Activated T-helper 2 cell treated with anti-CD3 and anti-CD28 coated beads, Interferon-gamma antibody, Interleukin-2, Interleukin-4, amounts not matched to agents 10 μg/mL and 5 μg/mL and 100 μg/mL, durations not matched to agents 14 hours and 24 hours and 36 hours (primary cell): ENCODE measurements at places on chromosomes 2 and 18.

GRCh38 chr2:202822411-202822810 lies 49.2 kb downstream of the ICA1L start:
- H3K36me3 ChIP-seq: no peaks in the 10 kb centered on the region
- no peaks in the 10 kb centered on the region for H3K4me1 ChIP-seq
- DNase-seq: no peak
- no peaks in the 10 kb centered on the region for H3K27me3 ChIP-seq
- no peak overlapping the region for H3K27ac ChIP-seq
- no peak overlapping the region for H3K4me3 ChIP-seq

- no peak overlapping the region for H3K27ac ChIP-seq
- no peaks in the 10 kb centered on the region for H3K36me3 ChIP-seq
- no peak for DNase-seq
- no peak overlapping the region for H3K4me3 ChIP-seq
- H3K4me1 ChIP-seq: peaks cover 9% of the 10 kb centered on the region
- no peaks in the 10 kb centered on the region for H3K27me3 ChIP-seq
Measured at GRCh38 chr2:235048549-235048948, 96.7 kb downstream of the SH3BP4 start.

- H3K36me3 ChIP-seq: peaks cover 2% of the 10 kb centered on the region
- no peak for DNase-seq
- H3K27ac ChIP-seq: no peak overlapping the region
- H3K4me1 ChIP-seq: peaks cover 12% of the 10 kb centered on the region
- H3K27me3 ChIP-seq: peaks cover 16% of the 10 kb centered on the region
Measured at GRCh38 chr2:224405841-224406370, 4.0 kb upstream of the FAM124B start.

- H3K27me3 ChIP-seq: no peaks in the 10 kb centered on the region
- H3K4me3 ChIP-seq: no peak overlapping the region
- H3K4me1 ChIP-seq: peaks cover 7% of the 10 kb centered on the region
- H3K27ac ChIP-seq: no peak overlapping the region
- no peaks in the 10 kb centered on the region for H3K36me3 ChIP-seq
Measured at GRCh38 chr2:96402591-96402990, 67.0 kb downstream of the NCAPH start.

GRCh38 chr18:33733376-33733775 lies 155.4 kb downstream of the ASXL3 start:
- H3K27ac ChIP-seq: no peak overlapping the region
- DNase-seq: no peak
- H3K36me3 ChIP-seq: no peaks in the 10 kb centered on the region
- H3K27me3 ChIP-seq: no peaks in the 10 kb centered on the region

GRCh38 chr2:201696151-201696659 lies 2.2 kb downstream of the MPP4 start:
- DNase-seq: no peak
- H3K36me3 ChIP-seq: no peaks in the 10 kb centered on the region
- H3K4me3 ChIP-seq: no peak overlapping the region
- peaks cover 6% of the 10 kb centered on the region for H3K4me1 ChIP-seq

GRCh38 chr2:52365946-52366345 lies 1334.0 kb upstream of the NRXN1 start:
- no peak overlapping the region for H3K27ac ChIP-seq
- no peaks in the 10 kb centered on the region for H3K4me1 ChIP-seq
- DNase-seq: no peak
- no peaks in the 10 kb centered on the region for H3K27me3 ChIP-seq
- H3K4me3 ChIP-seq: no peak overlapping the region
- H3K36me3 ChIP-seq: no peaks in the 10 kb centered on the region

DNA sequence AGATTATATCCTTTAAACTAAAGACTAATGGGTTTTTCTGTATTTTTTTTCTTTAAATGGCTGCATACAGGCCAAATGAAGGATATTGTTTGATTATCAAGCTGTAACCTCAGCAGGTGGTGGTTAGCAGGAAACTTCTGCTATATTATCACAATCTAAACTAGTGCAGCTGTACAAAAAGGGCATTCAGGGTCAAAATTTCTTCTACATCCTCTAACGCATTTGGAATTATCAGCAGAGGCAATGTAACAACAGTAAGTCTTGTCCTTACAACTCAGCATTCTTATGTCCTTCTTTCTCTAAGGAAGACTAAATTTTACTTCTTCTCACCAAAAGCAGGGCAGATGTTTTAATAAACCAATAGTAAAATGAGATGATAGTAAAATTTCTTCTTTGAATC lies 135.8 kb upstream of the FN1 start:
- no peak overlapping the region for H3K4me3 ChIP-seq
- no peak overlapping the region for H3K27ac ChIP-seq
- H3K36me3 ChIP-seq: no peaks in the 10 kb centered on the region
- no peak for DNase-seq
- peaks cover 6% of the 10 kb centered on the region for H3K27me3 ChIP-seq

- H3K4me3 ChIP-seq: no peak overlapping the region
- H3K36me3 ChIP-seq: no peaks in the 10 kb centered on the region
- H3K27ac ChIP-seq: no peak overlapping the region
- H3K27me3 ChIP-seq: peaks cover 18% of the 10 kb centered on the region
- H3K4me1 ChIP-seq: peaks cover 3% of the 10 kb centered on the region
Measured at GRCh38 chr2:181741756-181742155, 61.4 kb upstream of the NEUROD1 start.

GRCh38 chr2:24822049-24822706 lies 29.0 kb downstream of the CENPO start:
- H3K4me3 ChIP-seq: no peak overlapping the region
- peaks cover 89% of the 10 kb centered on the region for H3K36me3 ChIP-seq
- H3K27me3 ChIP-seq: no peaks in the 10 kb centered on the region
- peaks cover 23% of the 10 kb centered on the region for H3K4me1 ChIP-seq
- DNase-seq: no peak

GRCh38 chr2:88481691-88482336 lies 29.3 kb upstream of the FOXI3 start:
- no peak overlapping the region for H3K4me3 ChIP-seq
- no peaks in the 10 kb centered on the region for H3K36me3 ChIP-seq
- peaks cover 1% of the 10 kb centered on the region for H3K27me3 ChIP-seq
- no peak for DNase-seq

- H3K4me3 ChIP-seq: no peak overlapping the region
- peaks cover 6% of the 10 kb centered on the region for H3K4me1 ChIP-seq
- H3K27me3 ChIP-seq: no peaks in the 10 kb centered on the region
- DNase-seq: no peak
- H3K36me3 ChIP-seq: no peaks in the 10 kb centered on the region
Measured at GRCh38 chr2:133365117-133365516, 203.1 kb downstream of the NCKAP5 start.

DNA sequence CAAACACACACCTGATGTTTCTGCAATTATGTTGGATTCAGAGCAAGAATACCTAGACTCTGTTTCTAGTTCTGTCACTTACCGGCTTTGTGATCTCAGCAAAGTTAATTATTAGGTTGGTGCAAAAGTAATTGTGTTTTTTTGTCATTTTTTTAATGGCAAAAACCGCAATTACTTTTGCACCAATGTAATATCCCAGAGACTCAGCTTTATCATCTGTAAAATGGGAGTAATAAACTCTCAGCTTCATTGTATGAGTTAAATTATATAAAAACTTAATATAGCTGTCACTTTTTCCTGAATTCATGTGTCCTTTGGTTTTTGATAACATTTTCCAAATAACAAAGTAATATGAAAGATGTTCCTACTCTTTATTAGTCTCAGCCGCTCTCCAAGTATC lies 251.7 kb downstream of the TRIB2 start:
- DNase-seq: no peak
- H3K4me3 ChIP-seq: no peak overlapping the region
- no peak overlapping the region for H3K27ac ChIP-seq
- peaks cover 14% of the 10 kb centered on the region for H3K27me3 ChIP-seq

DNA sequence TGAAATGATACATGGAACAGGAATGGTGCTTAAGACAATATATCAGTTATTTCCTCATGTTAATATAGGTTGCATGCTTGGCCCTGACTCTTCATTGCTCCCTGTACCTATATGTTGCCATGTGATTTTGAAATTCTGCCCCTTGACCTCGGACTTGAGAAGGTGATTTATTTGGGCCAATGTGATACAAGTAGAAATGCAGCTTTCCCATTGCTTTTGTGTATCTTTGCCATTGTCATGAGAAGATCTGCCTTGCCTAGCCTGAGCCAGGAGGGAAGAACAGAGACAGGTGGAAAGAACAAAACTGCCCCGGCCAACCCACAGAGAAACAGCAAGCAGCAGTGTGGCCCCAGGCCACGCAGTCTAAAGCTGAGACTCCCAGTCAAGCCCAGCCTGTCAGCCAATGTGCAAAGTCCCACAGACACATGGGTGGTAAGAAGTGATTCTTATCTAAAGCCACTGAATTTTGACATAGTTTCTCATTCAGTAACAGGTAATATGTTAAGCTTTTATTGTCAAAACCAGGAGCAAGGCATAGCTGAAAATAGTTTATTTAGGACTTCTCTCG lies 245.7 kb upstream of the RND3 start:
- no peak for DNase-seq
- H3K4me3 ChIP-seq: no peak overlapping the region
- H3K4me1 ChIP-seq: no peaks in the 10 kb centered on the region
- H3K27ac ChIP-seq: no peak overlapping the region
- H3K27me3 ChIP-seq: no peaks in the 10 kb centered on the region

DNA sequence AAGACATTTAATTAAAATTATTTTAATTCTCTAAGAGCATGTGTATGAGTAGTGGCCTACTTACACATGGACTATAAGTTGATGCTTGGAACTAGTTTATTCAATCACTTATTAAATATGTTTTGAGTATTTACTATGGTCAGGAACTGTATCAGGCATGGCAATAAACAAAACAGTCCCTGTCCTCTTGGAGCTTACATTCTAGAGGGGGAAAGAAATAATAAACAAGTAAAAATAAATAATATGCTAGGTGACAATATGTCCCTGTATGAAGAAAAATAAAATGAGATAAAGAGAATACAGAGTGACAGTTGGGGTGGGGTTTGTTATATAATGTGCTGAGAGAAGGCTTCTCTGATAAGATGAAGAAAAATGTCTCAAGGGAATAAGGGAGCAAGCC lies 74.5 kb downstream of the MYO3B start:
- no peak for DNase-seq
- H3K4me3 ChIP-seq: no peak overlapping the region
- H3K4me1 ChIP-seq: no peaks in the 10 kb centered on the region
- no peaks in the 10 kb centered on the region for H3K36me3 ChIP-seq

- H3K27ac ChIP-seq: no peak overlapping the region
- no peak for DNase-seq
- H3K36me3 ChIP-seq: peaks cover 68% of the 10 kb centered on the region
- H3K4me3 ChIP-seq: no peak overlapping the region
Measured at GRCh38 chr2:28779001-28779400, 27.4 kb downstream of the PPP1CB start.

- H3K36me3 ChIP-seq: no peaks in the 10 kb centered on the region
- H3K4me1 ChIP-seq: no peaks in the 10 kb centered on the region
- H3K4me3 ChIP-seq: no peak overlapping the region
- no peaks in the 10 kb centered on the region for H3K27me3 ChIP-seq
- no peak overlapping the region for H3K27ac ChIP-seq
Measured at GRCh38 chr18:51751901-51752300, 554.4 kb upstream of the MEX3C start.

GRCh38 chr2:224562831-224563230 lies 22.3 kb downstream of the CUL3 start:
- H3K4me3 ChIP-seq: no peak overlapping the region
- DNase-seq: no peak
- H3K27me3 ChIP-seq: no peaks in the 10 kb centered on the region
- H3K27ac ChIP-seq: no peak overlapping the region
- peaks cover 34% of the 10 kb centered on the region for H3K36me3 ChIP-seq

DNA sequence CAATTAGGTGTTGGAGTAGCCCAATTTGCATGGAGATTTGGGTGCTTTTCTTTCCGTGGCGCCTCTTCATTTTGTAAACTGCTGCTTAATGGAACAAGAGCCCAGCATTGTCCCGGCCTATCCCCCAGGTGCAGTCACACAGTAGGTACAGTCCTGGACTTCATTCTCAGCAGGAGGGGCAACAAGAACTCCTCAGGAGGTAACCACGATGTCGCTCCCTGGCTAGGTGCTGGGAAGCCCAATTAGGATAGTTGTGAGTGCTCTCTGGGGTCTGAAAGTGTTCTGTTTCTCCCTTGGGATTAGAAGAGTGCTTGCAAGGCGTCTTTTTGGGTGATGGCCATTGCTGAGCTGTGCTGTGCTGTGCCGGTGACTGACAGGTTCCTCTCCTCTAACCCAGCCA lies 53.8 kb downstream of the CABLES1 start:
- H3K4me1 ChIP-seq: peaks cover 8% of the 10 kb centered on the region
- no peak overlapping the region for H3K4me3 ChIP-seq
- H3K27ac ChIP-seq: no peak overlapping the region
- no peak for DNase-seq

GRCh38 chr2:45643095-45643494 lies 8.4 kb upstream of the PRKCE start:
- DNase-seq: no peak
- peaks cover 15% of the 10 kb centered on the region for H3K4me1 ChIP-seq
- H3K27me3 ChIP-seq: peaks cover 41% of the 10 kb centered on the region
- H3K4me3 ChIP-seq: peak overlapping the region; percentile 67
- no peaks in the 10 kb centered on the region for H3K36me3 ChIP-seq

DNA sequence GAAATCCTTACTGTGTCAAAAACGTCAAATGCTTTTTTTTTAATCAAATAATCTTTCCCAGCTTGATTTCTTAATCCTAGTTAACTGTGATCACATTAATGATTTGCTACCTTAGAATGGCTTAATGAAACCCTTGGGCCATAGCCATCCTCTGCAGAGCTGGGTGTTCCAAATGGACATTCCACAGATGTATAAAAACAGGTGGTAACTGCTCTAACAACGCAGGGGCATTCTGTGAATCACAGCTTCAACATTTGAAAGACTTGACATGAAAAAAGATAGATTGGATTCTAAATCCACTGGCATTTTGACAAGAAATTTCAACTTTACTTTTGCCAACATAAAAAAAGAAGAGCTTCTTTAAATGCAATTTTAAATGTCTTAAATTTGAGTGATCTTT lies 69.8 kb upstream of the RASGRP3 start:
- no peak overlapping the region for H3K4me3 ChIP-seq
- no peaks in the 10 kb centered on the region for H3K4me1 ChIP-seq
- H3K36me3 ChIP-seq: no peaks in the 10 kb centered on the region

DNA sequence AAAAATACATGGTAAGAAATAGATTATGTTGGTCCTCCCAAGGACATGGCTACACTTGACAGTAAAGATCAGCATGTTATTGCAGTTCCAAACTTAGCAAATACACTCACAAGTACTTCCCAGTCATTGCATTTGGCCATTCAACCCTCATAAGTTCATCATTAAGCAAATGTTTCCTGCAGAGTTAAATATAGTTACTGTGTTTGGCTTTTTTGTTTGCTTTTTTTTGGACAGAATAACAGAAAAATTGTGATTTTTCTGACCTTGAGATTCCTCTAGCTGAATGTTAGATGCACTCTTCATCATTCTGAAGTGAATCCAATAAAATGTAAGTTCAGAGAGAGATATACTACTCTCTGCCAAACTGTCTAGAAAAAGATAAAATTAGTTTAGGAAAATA lies 295.3 kb downstream of the GPD2 start:
- no peak overlapping the region for H3K27ac ChIP-seq
- H3K36me3 ChIP-seq: no peaks in the 10 kb centered on the region
- no peak for DNase-seq
- H3K4me1 ChIP-seq: no peaks in the 10 kb centered on the region
- H3K27me3 ChIP-seq: peaks cover 1% of the 10 kb centered on the region

GRCh38 chr2:32712870-32713269 lies 85.0 kb downstream of the TTC27 start:
- no peak overlapping the region for H3K4me3 ChIP-seq
- no peaks in the 10 kb centered on the region for H3K27me3 ChIP-seq
- DNase-seq: no peak
- no peak overlapping the region for H3K27ac ChIP-seq

GRCh38 chr2:9846554-9846953 lies 3.3 kb downstream of the TAF1B start:
- no peaks in the 10 kb centered on the region for H3K27me3 ChIP-seq
- H3K27ac ChIP-seq: no peak overlapping the region
- no peak overlapping the region for H3K4me3 ChIP-seq
- no peak for DNase-seq
- peaks cover 65% of the 10 kb centered on the region for H3K36me3 ChIP-seq
- peaks cover 50% of the 10 kb centered on the region for H3K4me1 ChIP-seq
